ENCODE measurements at places on chromosomes 5 and 9. TPM values are rescaled to one million over a fixed set of nuclear protein-coding genes. Genes with fewer than 3 reads are reported as not detected.

GRCh38 chr5:74401281-74401945, 239.1 kb downstream of the ENC1 start:
- no peak for DNase-seq

- no peak for DNase-seq
These were observed 456.5 kb upstream of the ZNF608 start for GRCh38 chr5:125202871-125203438.

DNA sequence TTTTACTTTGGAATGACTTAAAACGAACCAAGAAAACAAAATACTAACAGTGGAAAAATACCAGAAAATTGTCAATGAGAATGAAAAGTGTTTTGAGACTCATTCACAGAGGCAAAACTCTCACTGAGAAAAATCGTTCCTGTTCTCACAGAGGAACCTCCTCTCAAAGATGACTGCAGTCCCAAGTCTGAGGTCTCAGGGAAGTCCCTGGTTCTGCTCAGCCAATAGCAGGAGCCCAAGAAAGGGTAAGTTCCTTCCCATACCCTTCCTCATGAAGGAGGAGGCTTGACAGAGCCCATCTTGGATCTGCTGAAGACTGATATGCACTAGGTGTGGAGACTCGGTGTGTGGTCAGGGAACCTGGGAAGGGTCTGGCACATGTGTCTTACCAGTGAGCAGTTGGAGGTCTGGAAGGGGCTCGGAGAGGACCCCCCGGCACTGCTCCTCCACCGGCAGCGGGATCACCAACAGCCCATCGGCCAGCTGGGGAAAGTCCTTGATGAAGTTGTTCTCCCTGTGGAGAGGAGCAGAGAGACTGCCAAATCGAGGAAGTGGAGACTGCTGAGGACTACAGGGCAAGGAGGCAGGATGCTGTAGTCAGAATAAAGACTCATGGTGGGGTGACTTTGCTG, 46.0 kb downstream of the TRIM32 start:
- no peak for DNase-seq

- no peak for DNase-seq
These were observed 5.0 kb upstream of the C1QTNF3 start for GRCh38 chr5:34047774-34048572.

GRCh38 chr5:77409870-77410621, 82.1 kb downstream of the WDR41 start:
- DNase-seq = no peak

GRCh38 chr9:113381909-113382411, 5.2 kb upstream of the HDHD3 start:
- DNase-seq = no peak

DNA sequence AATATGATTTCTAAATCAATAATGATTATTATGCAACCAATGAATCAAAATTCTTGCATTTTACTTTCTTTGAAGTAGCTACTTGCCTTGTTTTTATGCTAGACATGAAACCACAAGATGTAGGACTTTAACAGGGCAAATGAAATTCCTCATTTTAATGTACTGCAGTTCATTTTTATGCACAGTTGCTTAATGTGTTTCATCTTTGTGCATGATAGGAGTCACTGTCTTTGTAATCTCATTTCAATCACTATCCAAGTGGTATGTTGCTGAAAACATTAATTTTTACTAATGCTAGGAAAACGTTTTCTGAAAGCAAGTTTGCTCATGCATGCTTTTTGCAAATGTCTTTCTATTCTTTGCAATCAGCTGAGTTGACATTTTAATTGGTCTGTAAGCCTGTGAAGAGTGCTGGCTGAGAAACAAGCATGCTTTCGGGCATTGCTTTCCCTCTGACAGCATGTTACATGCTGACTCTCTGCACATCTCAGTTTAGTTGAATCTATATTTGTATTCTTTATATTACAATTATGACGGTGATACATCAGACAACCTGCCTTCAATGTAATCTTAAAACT, 535.0 kb upstream of the CDH18 start:
- no peak for DNase-seq

GRCh38 chr5:136766456-136766855, 401.1 kb upstream of the TRPC7 start:
- no peak for DNase-seq

Gene FAM114A2
- total RNA-seq = 17.6 TPM

All from lower leg skin (tissue), 4 donors.